ENCODE measurements at places on chromosomes 6 and 20. TPM values are rescaled to one million over a fixed set of nuclear protein-coding genes. Genes with fewer than 3 reads are reported as not detected.

Gene BMP7
- 4.2 TPM for total RNA-seq

DNA sequence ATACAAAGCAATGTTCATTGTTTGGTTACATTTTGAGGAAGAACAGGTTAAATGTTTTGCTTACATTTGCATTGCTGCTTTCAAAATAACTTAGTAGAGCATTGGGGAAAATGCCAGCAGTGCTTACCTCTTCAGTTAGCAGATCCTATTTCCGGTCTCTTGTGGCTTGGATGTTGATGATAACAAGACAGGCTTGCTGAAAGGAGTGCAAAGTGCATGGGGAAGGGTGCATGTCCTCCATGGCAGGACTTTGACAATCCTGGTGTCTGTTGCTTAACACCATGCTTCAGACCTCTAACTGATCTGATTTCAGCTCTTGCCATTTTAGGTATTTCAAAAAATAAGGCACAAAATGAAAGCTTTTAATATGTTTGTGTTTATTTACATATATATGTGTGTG is 21.1 kb downstream of the TPD52L1 start:
- no peak for DNase-seq

DNA sequence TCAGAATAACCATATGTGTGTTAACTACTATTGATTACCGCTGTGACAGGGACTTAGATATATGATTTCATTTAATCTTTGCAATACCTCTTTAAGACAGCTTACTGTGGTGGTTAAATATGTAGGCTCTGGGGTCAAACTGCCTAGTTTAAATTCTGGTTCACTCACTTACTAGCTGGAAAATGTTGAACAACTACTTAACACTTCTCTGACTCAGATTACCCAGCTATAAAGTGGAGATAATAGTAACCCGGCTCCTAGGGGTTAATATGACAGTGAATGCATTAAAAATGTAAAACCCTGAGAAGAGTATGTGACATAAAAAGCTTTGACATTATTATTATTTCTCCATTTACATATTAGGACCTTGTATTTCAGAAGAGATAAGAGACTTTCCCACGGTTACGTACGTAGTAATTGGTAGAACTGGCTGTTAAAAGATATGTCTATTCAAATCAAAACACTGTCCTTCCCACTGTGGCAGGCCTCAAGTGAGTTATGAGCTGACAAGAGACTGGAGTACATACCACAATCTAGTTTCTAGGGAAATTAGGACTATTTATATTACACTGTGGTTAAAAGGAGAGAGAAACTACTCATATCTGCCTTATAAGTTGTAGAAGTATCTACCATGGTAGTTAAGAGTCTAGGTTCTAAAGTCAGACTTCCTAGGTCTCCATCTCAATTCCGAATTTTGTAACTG is 4.4 kb upstream of the PLCB1 start:
- DNase-seq, result no peak

Gene MAP7
- 19.7 TPM for total RNA-seq

- no peak for DNase-seq
Observed at GRCh38 chr6:17881085-17881858, 106.2 kb downstream of the KIF13A start.

DNA sequence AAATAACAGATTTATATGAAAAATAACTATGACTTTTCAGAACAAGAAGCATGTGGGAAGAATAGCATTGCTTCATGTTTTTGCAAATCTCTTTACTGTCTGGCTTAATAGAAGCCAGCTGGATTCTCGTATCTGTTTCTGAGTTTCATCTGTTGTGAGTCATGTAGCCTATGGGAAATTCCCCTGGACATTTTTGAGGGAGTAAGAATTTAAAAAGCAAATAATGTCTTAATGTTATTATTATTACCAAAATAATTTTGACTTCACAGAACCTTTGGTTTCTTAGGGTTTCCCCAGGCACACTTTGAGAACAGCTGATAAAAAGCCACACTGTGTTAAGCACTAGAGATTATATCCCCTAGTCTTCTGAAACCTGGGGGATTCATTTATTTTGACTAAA is 75.8 kb downstream of the SYCP2L start:
- DNase-seq, result no peak

- DNase-seq, result no peak
Observed at GRCh38 chr6:123518441-123519188, 118.1 kb downstream of the TRDN start.

Gene TMX4
- 17.9 TPM for total RNA-seq

DNA sequence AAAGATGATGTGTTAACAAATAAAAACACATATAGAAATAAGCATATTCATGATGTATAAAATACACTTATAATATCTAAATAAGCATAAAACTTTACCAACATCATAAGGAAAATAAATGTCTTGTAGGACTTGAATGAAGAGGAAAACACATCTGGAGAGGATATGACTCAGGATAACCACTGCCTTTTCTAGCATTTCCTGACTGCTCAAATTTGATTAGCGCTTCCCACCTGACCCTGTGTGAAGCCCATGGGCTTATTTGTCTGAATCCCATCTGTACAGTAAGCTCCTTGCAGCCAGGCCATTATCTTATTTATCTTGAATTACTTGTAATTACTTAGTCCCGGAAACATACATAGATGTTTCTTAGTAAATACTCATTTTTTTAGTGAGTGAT is 608.6 kb downstream of the COL12A1 start:
- DNase-seq, result no peak

Gene RIPOR3
- 2.3 TPM for total RNA-seq

Gene RSPO4
- not detected for total RNA-seq

- no peak for DNase-seq
Observed at GRCh38 chr6:1895721-1896120, 286.0 kb downstream of the FOXC1 start.

DNA sequence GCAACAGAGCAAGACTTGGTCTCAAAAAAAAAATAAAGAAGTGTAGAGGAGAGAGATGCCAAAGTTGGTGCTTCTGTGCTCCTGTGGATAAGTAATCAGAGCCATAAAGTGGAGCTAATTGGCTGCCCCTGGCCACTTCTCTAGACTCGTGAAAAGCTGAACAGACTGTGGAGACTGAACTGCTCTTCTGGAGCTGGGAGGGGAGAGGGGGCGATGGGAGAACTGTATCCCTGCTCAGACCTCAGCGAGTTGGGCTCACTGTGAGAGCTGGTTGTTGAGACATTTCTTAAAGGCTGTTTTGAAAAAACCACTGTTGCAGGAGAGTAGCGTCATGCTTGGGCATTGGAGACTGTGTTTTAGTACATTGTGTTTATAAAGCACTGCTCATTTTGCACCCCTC is 125.7 kb downstream of the TCP11 start:
- DNase-seq, result no peak

GRCh38 chr6:4920914-4921410 is 82.9 kb downstream of the RPP40 start:
- DNase-seq, result no peak

Gene MAS1
- not detected for total RNA-seq

- no peak for DNase-seq
Observed at GRCh38 chr6:89268776-89269175, 46.3 kb downstream of the GABRR2 start.

Gene PPIL6
- total RNA-seq, result not detected

- no peak for DNase-seq
Observed at GRCh38 chr6:91276315-91276714, 689.4 kb upstream of the MAP3K7 start.

- no peak for DNase-seq
Observed at GRCh38 chr6:9007027-9007426, 571.7 kb upstream of the SLC35B3 start.

Gene SLA2
- total RNA-seq, result 1.0 TPM

Gene MEI4
- total RNA-seq, result 3.3 TPM
